SK-N-SH (cell line): ENCODE measurements at places on chromosomes 7 and 10. TPM values are rescaled to one million over a fixed set of nuclear protein-coding genes. Genes with fewer than 3 reads are reported as not detected.
A peak's percentile ranks its signal among the peaks of the same experiment; 100 is the strongest.

The TRIM73 gene
- 1.3 and 1.6 TPM in 2 replicates for polyA plus RNA-seq

The LAMB1 gene
- polyA plus RNA-seq = 435 and 471 TPM in 2 replicates

The ASB4 gene
- not detected in 2 replicates for polyA plus RNA-seq

The NEBL gene
- polyA plus RNA-seq = 0.58 and 1.2 TPM in 2 replicates

- peak overlapping the region; percentile 70 for H3K27ac ChIP-seq
- H3K27me3 ChIP-seq = no peaks in the 10 kb centered on the region
- no peaks in the 10 kb centered on the region for H3K36me3 ChIP-seq
- peak; percentile 91 for DNase-seq
Measured at GRCh38 chr10:30784897-30785605, 155.5 kb upstream of the LYZL2 start.

GRCh38 chr10:132678436-132679216 is 107.3 kb downstream of the NKX6-2 start:
- no peak for DNase-seq
- no peaks in the 10 kb centered on the region for H3K4me1 ChIP-seq
- no peak overlapping the region for H3K4me3 ChIP-seq
- H3K27ac ChIP-seq = no peak overlapping the region

DNA sequence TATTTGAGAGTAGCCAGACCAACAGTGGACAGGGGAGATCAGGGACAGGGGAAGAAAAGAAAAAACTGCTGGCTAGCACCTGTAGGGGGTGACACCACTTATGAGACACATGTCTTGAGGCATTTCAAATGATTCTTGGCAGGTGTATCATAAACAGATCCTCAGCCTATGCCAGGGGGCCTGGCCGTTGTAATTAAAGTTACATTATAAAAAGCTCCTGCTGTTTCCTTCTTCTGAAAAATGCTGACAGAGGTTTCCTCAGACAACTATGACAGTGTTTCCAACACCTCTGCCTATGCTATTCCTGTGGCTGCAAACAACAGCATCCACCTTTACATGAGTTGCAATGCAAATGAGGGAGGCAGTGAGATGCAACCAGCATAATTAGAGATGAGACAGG is 281.0 kb upstream of the PTER start:
- DNase-seq = no peak

GRCh38 chr7:35700333-35700732 is 5.4 kb upstream of the HERPUD2 start:
- peaks cover 14% of the 10 kb centered on the region; the same call in 1 of the 2 replicates for H3K4me1 ChIP-seq
- no peaks in the 10 kb centered on the region for H3K27me3 ChIP-seq
- no peak for DNase-seq
- H3K36me3 ChIP-seq = peaks cover 14% of the 10 kb centered on the region
- no peak overlapping the region for H3K4me3 ChIP-seq

GRCh38 chr7:18345641-18346234 is 149.8 kb upstream of the HDAC9 start:
- H3K27ac ChIP-seq = no peak overlapping the region
- no peaks in the 10 kb centered on the region for H3K36me3 ChIP-seq
- H3K27me3 ChIP-seq = no peaks in the 10 kb centered on the region; the same call in 1 of the 2 replicates
- DNase-seq = peak; percentile 21

- no peak overlapping the region for H3K27ac ChIP-seq
- peaks cover 64% of the 10 kb centered on the region for H3K27me3 ChIP-seq
- no peak for DNase-seq
- H3K4me1 ChIP-seq = no peaks in the 10 kb centered on the region
Measured at GRCh38 chr7:32357535-32358277, 132.5 kb downstream of the LSM5 start.

- no peak for DNase-seq
- no peaks in the 10 kb centered on the region for H3K4me1 ChIP-seq
- no peak overlapping the region for H3K27ac ChIP-seq
- H3K27me3 ChIP-seq = no peaks in the 10 kb centered on the region
- no peak overlapping the region for H3K4me3 ChIP-seq
Measured at GRCh38 chr10:130423455-130424305, 287.5 kb downstream of the GLRX3 start.

DNA sequence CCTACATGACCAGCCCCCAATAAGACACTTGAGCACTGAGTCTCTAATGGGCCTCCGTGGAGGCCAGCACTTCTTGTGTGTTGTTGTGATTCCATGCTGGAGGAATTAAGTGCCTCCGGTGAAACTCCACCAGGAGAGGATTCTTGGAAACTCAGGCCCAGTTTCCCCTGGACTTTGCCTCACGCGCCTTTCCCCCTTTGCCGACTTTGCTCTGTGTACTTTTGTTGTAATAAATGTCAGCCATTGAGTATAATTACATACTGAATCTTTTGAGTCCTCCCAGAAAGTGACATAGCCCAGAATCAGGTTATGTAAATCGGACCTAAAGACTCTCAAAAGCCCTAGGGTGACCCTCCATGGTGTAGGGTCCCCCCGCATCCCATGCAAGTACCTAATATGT is 82.4 kb downstream of the DLG5 start:
- H3K4me1 ChIP-seq = peaks cover 16% of the 10 kb centered on the region
- H3K4me3 ChIP-seq = no peak overlapping the region
- peaks cover 30% of the 10 kb centered on the region for H3K36me3 ChIP-seq
- no peaks in the 10 kb centered on the region for H3K27me3 ChIP-seq

GRCh38 chr7:2219606-2220005 is 13.1 kb downstream of the MAD1L1 start:
- peaks cover 58% of the 10 kb centered on the region; the same call in 1 of the 2 replicates for H3K36me3 ChIP-seq
- no peak overlapping the region for H3K27ac ChIP-seq
- no peaks in the 10 kb centered on the region for H3K27me3 ChIP-seq
- no peak overlapping the region for H3K4me3 ChIP-seq
- no peak for DNase-seq
- H3K4me1 ChIP-seq = no peaks in the 10 kb centered on the region

DNA sequence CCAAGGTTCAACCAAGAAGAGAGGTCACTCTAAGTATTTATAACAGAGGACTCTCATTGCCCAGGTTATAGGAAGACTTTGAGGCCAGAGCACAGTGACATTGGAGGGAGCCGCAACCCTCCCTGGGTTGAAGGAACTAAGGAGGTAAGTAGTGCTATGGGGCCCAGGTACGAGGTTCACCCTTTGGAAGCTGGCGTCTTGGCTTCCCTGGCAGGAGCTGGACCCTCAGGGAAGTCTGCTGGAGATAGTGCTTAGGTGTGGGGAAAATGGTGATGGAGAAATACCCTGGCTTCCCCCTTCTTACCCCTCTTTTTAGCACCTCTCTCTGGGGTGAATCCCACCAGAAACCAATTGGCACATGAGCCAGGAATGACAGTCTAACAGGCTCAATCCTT is 317.9 kb upstream of the ZNF32 start:
- no peak overlapping the region for H3K27ac ChIP-seq
- H3K36me3 ChIP-seq = no peaks in the 10 kb centered on the region
- H3K4me3 ChIP-seq = no peak overlapping the region
- H3K4me1 ChIP-seq = no peaks in the 10 kb centered on the region
- no peaks in the 10 kb centered on the region for H3K27me3 ChIP-seq

- H3K27ac ChIP-seq = no peak overlapping the region
- no peaks in the 10 kb centered on the region for H3K36me3 ChIP-seq
Measured at GRCh38 chr7:16999541-17000267, 117.9 kb upstream of the AGR3 start.

DNA sequence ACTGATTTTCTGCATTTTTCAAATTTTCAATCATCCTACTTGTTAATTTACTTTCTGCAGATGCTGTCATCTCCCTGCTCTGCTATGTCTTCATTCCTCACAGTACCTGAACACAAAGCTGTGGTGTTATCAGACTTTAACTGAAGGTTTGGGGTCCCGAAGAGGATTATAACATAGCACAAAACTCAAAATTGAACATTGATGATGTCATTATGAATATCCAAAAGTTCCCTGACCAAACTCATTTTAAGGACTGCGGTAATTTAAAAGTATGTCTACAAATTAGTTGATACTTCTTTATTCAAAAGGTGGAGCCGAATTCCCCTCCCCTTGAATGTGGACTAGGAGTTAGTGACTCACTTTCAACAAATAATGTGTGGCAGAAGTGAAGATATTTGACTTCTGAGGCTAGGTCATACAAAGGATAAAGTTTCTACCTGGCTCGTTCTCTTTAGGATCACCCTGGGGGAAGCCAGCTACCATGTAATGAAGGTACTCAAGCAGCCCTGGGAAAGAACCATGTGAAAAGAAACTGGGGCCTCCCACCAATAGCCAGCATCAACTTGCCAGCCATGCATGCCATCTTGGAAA is 6.4 kb upstream of the ENTPD7 start:
- H3K27ac ChIP-seq = no peak overlapping the region
- H3K4me3 ChIP-seq = no peak overlapping the region
- H3K27me3 ChIP-seq = no peaks in the 10 kb centered on the region
- DNase-seq = no peak
- H3K36me3 ChIP-seq = no peaks in the 10 kb centered on the region

- no peaks in the 10 kb centered on the region for H3K27me3 ChIP-seq
- H3K36me3 ChIP-seq = no peaks in the 10 kb centered on the region
- no peaks in the 10 kb centered on the region for H3K4me1 ChIP-seq
- no peak overlapping the region for H3K4me3 ChIP-seq
Measured at GRCh38 chr10:6665847-6666246, 85.8 kb upstream of the PRKCQ start.

DNA sequence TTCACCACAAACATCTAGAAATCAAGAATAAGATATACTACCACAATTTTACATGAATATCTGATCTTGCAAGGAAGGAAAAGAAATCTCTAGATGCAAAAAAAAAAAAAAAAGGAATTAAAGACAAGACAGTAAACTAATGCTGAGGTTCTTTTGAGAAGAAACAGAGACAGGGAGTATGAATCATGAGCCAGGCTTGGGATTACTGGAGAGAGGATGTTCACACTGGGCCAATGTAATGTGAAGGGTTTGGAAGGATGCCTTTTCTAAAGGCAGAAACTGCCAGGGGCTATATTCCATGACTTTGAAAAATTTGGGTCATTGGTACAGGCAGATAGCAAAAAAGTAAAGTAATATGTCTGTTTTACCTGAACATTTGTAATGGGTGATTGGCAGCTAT is 573.0 kb upstream of the IGFBP3 start:
- no peak for DNase-seq
- no peaks in the 10 kb centered on the region; the same call in 1 of the 2 replicates for H3K4me1 ChIP-seq
- no peak overlapping the region for H3K4me3 ChIP-seq
- H3K27ac ChIP-seq = no peak overlapping the region

DNA sequence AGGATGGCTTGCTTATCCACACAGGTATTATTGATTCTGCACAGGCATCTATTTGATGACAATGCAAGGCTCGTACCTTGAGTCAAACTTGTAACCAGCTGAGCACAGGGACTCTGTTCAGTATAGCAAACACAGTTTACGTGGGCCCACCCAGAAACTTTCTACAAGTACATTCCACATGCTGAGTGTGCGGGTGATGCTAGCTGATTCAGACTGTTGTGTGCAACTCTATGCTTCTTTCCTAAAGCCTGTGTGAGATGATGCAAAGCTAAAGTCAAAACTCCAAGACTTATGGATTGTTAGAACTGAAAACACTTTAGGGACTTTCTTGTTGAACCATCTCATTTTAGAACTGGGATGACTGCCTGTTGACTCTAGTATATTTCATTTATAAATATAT is 21.5 kb upstream of the CALD1 start:
- H3K36me3 ChIP-seq = no peaks in the 10 kb centered on the region
- DNase-seq = no peak
- no peaks in the 10 kb centered on the region for H3K4me1 ChIP-seq
- H3K27ac ChIP-seq = no peak overlapping the region
- no peaks in the 10 kb centered on the region for H3K27me3 ChIP-seq

- no peak overlapping the region for H3K4me3 ChIP-seq
- no peak for DNase-seq
- H3K36me3 ChIP-seq = peaks cover 44% of the 10 kb centered on the region
- H3K27ac ChIP-seq = no peak overlapping the region
- H3K27me3 ChIP-seq = no peaks in the 10 kb centered on the region
Measured at GRCh38 chr10:60937022-60937421, 7.0 kb downstream of the RHOBTB1 start.

DNA sequence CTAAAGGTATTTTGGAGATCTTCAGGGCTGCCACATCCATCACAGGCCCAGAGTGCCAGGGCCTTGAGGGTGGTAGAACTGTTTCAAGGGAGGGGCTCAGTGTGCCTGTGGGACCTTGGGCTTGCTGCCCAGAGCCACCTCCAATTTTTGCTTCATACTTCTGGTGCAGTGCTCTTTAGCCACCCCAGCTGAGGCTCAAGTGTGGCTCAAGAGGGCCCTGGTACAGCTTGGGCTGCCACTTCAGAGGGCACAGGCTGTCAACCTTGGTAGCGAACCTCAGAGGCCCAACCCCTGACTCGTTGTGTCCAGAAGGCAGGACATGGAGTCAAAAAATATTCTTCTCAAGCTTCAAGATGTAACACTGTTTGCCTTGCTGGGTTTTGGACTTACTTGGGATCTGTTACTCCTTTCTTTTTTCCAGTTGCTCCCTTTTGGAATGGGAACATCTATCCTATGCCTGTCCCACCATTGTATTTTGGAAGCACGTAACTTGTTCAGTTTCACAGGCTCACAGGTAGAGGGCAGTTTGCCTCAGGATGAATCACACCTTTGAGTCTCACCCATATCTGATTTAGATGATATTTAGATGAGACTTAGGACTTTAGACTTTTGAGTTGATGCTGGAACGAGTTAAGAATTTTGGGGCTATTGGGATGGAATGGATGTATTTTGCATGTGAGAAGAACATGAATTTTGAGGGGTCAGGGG is 224.8 kb downstream of the RPS24 start:
- no peak for DNase-seq
- peak overlapping the region; percentile 5; the same call in 1 of the 2 replicates for H3K27ac ChIP-seq
- H3K36me3 ChIP-seq = no peaks in the 10 kb centered on the region

DNA sequence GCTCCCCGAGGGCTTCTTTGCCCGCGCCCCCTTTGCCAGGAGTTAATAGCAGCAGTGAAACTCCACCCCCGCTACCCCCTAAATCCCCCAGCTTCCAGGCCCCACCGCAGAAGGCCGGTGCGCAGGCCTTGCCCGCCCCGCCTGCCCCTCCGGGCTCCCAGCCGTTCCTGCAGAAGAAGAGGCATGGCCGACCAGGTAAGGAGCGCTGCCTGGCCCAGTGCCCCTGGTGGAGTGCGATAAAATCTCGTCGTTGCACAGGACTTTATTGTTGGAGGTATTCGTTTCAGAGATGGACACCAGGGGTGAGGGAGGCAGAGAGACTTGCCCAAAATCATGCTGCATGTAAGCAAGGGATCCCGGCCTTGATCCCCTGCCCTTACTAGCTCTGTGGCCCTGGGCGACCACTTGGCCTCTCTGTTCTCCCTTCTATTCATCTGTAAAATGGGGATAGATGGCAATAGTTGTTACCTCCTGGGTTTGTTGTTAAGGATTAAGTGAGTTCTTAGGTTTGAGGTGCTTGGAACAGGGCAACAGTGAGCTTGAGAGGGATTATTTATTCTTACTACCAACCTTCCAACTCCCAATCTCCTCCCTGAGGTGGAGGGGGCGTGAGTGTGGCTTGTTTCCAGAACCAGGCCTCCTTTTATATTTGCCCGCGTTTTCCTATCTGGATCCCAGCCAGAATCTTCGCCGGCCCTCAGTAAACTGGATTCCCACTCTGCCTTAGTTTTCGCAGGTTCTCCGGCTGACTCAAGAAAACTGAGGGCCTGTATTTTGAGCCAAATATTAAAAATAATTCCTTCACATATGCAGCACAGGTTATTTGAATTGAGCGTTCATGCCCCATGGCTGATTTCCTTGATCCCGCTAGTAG is 78.3 kb downstream of the WIPF3 start:
- H3K4me3 ChIP-seq = no peak overlapping the region
- no peaks in the 10 kb centered on the region for H3K4me1 ChIP-seq
- H3K36me3 ChIP-seq = no peaks in the 10 kb centered on the region
- no peak overlapping the region for H3K27ac ChIP-seq
- H3K27me3 ChIP-seq = no peaks in the 10 kb centered on the region

GRCh38 chr7:113268757-113269156 is 150.4 kb upstream of the SMIM30 start:
- no peaks in the 10 kb centered on the region for H3K27me3 ChIP-seq
- no peak overlapping the region for H3K27ac ChIP-seq
- H3K4me1 ChIP-seq = no peaks in the 10 kb centered on the region
- no peak for DNase-seq
- no peak overlapping the region for H3K4me3 ChIP-seq
